ENCODE measurements at places on chromosomes 4 and X. TPM values are rescaled to one million over a fixed set of nuclear protein-coding genes. Genes with fewer than 3 reads are reported as not detected.
A peak's percentile ranks its signal among the peaks of the same experiment; 100 is the strongest.

DNA sequence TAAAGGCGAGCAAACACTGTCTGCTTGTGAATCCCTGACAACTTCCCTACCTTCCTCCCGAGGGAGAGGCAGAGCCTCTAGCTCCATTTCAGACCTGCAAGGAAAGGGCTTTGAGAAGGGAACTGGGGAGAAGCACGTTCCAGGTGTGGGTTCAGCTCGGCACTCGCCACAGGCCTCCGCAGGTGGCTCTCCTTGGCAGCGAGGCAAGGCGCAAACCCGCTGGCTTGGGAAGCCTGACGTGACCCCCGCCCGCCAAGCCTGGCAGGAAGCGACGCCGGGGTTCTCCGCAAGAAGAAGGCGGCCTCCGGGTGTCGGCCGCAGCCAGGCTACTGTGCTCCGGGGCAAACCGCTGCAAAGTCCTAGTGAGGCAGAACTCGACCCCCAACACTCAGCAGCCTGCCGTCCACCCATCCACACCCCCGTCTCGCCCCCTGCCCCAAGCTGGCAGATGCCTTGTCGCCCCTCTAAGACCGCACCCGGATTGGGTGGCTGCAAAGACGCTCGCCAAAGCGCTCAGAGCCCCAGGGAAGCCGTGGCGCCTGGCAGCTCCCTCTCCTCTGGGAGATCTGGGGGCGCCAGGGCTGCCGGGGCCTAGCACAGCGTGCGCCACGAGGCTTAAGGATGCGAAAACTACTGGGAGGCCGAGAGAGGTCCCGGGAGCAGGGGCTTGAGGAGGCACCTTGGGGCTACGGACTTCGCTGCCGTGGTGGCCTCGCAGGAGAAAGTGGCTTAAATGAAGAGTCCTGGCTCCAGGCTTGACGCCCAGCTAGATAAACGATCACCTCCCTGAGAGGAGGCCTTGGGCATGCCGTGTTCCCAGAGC is 21.8 kb downstream of the NKX3-2 start:
- H3K27me3 ChIP-seq = peaks cover 72% of the 10 kb centered on the region
- H3K4me3 ChIP-seq = no peak overlapping the region
- DNase-seq = no peak
- H3K27ac ChIP-seq = no peak overlapping the region
- no peaks in the 10 kb centered on the region for H3K4me1 ChIP-seq

GRCh38 chrX:34503119-34503518 is 154.0 kb downstream of the TMEM47 start:
- DNase-seq = no peak
- no peaks in the 10 kb centered on the region for H3K27me3 ChIP-seq
- H3K4me3 ChIP-seq = no peak overlapping the region
- no peak overlapping the region for H3K27ac ChIP-seq
- no peaks in the 10 kb centered on the region for H3K4me1 ChIP-seq

- H3K36me3 ChIP-seq = peaks cover 16% of the 10 kb centered on the region
- H3K27ac ChIP-seq = peak overlapping the region; percentile 96
- H3K4me1 ChIP-seq = peaks cover 28% of the 10 kb centered on the region
- no peaks in the 10 kb centered on the region for H3K27me3 ChIP-seq
- peak overlapping the region; percentile 93 for H3K4me3 ChIP-seq
These were observed 600 bp downstream of the BEX4 start for GRCh38 chrX:103215425-103215991.

- no peak overlapping the region for H3K27ac ChIP-seq
- no peak overlapping the region for H3K4me3 ChIP-seq
- H3K36me3 ChIP-seq = no peaks in the 10 kb centered on the region
- H3K27me3 ChIP-seq = no peaks in the 10 kb centered on the region
- H3K4me1 ChIP-seq = peaks cover 3% of the 10 kb centered on the region
- DNase-seq = peak; percentile 18
These were observed 1826.0 kb downstream of the STIM2 start for GRCh38 chr4:28686618-28687017.

DNA sequence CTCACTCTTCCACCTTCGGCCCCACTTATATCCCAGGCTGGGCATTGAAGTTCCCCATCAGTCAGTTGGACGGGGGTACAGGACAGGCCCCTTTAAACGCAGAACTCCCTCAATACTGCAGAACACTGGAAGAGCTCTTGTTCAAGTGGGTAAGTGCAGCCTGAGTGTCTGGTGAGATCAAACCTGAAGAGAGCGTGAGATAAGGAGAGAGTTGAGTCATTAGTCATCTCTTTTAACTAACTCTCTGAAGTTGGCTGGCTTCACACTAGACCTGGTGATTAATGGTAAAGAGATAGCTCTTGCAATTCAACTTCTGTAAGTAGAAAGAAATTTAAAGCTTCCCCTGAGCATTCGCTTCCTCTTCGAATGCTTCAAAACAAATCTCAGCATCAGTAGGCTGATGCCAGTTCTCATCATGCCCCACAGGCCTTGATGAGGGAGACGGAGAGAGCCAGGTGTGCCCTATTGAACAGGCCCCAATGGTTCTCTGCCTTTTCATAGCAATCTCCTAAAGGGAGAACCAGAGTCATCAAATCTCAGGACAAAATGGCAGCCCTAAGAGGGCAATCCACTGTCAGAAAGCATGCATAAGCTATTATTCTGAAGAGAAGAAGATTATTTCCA is 41.0 kb upstream of the JADE1 start:
- DNase-seq = no peak
- H3K4me3 ChIP-seq = no peak overlapping the region
- peaks cover 6% of the 10 kb centered on the region for H3K4me1 ChIP-seq
- no peak overlapping the region for H3K27ac ChIP-seq

DNA sequence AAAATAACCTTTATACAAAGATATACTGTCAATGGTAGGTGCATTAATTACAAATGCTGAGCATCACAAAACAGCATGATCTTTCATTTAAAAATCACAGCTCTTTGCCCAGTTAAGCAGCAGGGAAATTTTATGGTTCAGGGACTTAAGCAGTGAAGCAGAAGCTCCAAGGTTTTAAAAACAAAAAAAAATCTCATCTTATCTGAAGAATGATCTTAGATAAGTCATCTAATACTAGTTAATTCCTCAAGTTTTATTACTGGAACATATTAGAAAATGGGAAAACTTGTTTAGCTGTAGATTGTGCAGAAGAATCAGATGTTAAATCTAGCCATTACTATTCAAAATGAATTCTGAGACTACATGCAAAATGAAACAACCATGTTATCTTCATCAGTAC is 289.9 kb downstream of the GASK1B start:
- no peaks in the 10 kb centered on the region for H3K27me3 ChIP-seq
- DNase-seq = no peak
- no peak overlapping the region for H3K27ac ChIP-seq

DNA sequence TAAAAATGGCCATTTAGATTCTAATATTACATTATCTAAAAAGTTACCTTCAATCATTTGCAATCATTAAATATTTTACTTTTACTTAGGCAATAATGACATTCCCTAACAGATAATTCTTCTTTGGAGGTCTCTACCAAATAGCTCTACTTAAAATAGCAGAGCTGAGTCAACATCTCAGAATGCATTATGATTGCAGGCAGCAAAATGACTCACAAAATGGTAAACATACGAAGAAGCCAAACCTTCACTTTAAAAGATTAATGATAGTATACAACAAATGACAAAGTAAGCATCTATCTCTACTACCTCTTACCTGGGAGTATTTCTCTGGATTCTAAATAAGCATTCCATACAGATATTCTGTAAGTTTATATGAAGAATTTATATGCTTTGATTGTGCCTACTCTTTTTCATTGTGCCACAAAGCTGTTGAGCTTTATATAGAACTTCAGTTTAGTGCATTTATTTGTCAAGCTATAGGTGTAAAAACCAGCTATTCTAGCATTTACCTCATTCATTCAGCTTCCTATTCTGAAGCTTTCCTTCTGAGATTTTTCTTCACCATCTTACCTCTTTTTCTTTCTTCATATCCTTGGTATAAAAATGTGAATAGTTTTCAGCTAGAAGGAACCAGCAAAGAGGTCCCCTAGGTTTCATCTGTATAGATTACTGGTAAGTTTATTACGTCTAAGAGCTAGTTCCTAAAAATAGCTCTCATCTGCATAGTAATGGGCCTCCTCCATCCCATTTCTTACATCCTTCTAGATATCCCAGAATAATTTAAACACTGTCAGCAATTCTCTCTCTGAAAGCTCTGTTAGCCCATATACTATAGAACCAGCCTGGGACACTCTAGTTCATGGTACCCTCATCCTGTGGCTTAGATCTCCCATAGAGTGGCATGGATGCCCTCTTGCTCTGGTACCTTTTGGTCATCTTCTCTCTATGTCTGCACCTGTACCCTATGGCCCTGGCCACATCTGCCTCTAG is 17.2 kb upstream of the SPCS3 start:
- H3K36me3 ChIP-seq = no peaks in the 10 kb centered on the region
- H3K4me3 ChIP-seq = no peak overlapping the region
- H3K27ac ChIP-seq = no peak overlapping the region
- no peaks in the 10 kb centered on the region for H3K4me1 ChIP-seq

The SHROOM2 gene
- 10.3 TPM for total RNA-seq

The FAM184B gene
- 0.16 TPM for total RNA-seq

- H3K27ac ChIP-seq = no peak overlapping the region
- no peaks in the 10 kb centered on the region for H3K27me3 ChIP-seq
- DNase-seq = no peak
- no peak overlapping the region for H3K4me3 ChIP-seq
- H3K36me3 ChIP-seq = no peaks in the 10 kb centered on the region
These were observed 117.4 kb upstream of the MAB21L2 start for GRCh38 chr4:150464523-150464922.

DNA sequence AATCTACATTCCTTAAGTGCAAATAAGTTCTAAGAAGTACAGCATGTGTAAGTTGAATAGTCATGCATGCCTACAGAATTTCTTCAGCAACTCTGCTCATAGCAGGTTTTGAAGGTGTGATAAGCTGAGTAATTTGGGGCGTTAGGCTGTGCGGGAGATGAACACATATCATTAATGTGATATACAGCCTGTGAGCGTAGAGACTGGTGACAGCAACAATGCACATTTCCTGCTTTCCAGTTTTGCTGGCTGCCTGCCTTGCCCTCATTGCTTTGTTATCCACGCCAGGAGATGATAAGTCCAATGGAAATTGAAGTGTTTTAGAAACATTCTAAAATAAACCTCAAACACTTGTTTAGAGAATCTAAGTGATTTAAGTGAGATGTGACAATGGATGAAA is 1709.4 kb downstream of the ARAP2 start:
- H3K36me3 ChIP-seq = no peaks in the 10 kb centered on the region
- no peak overlapping the region for H3K27ac ChIP-seq
- H3K27me3 ChIP-seq = no peaks in the 10 kb centered on the region

The TLR10 gene
- not detected for total RNA-seq

DNA sequence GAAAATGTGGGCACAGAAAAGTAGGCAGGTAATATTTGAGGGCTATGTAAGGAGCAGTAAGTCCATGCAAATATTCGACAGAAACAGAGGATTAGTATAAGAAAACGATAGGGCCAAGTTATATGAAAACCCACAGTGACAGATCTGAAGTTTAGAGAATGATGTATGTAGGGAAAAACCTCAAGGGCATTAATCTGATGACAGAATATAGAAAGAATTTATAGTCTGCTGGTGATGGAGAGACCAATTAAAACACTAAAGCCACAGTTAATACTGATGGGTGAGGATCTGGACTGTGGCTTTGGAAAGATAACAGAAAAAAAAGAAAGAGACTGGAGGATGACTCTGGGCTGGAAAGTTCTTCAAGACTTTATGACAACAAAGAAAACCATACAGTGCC is 169.7 kb downstream of the PALLD start:
- no peaks in the 10 kb centered on the region for H3K36me3 ChIP-seq
- H3K4me3 ChIP-seq = no peak overlapping the region
- no peaks in the 10 kb centered on the region for H3K27me3 ChIP-seq
- peak overlapping the region; percentile 3 for H3K27ac ChIP-seq

GRCh38 chrX:48071064-48071985 is at the start of gene ZNF630:
Gene ZNF630, minus strand, starts transcription at chrX:48071640. Its CDS starts 4,754 bp downstream, at chrX:48066886.
- peaks cover 15% of the 10 kb centered on the region for H3K4me1 ChIP-seq
- peaks cover 10% of the 10 kb centered on the region for H3K36me3 ChIP-seq
- H3K27me3 ChIP-seq = no peaks in the 10 kb centered on the region
- peak within 1 kb of the TSS; percentile 97 for H3K4me3 ChIP-seq
- peak within 1 kb of the TSS; percentile 97 for H3K27ac ChIP-seq

The CTAG1A gene
- total RNA-seq = not detected

The WNK3 gene
- total RNA-seq = 30.7 TPM

GRCh38 chr4:166622425-166622977 is 611.8 kb downstream of the SPOCK3 start:
- H3K27me3 ChIP-seq = no peaks in the 10 kb centered on the region
- no peaks in the 10 kb centered on the region for H3K36me3 ChIP-seq
- H3K4me3 ChIP-seq = no peak overlapping the region
- DNase-seq = no peak

The GAGE1 gene
- total RNA-seq = not detected

- H3K4me1 ChIP-seq = peaks cover 44% of the 10 kb centered on the region
- H3K27me3 ChIP-seq = no peaks in the 10 kb centered on the region
- H3K4me3 ChIP-seq = no peak overlapping the region
- H3K36me3 ChIP-seq = no peaks in the 10 kb centered on the region
These were observed 245.8 kb downstream of the ADAMTS3 start for GRCh38 chr4:72323227-72323626.

- peaks cover 2% of the 10 kb centered on the region for H3K27me3 ChIP-seq
- no peak overlapping the region for H3K4me3 ChIP-seq
- no peak overlapping the region for H3K27ac ChIP-seq
- H3K4me1 ChIP-seq = no peaks in the 10 kb centered on the region
- H3K36me3 ChIP-seq = peaks cover 5% of the 10 kb centered on the region
These were observed 18.1 kb downstream of the PPP1R2C start for GRCh38 chrX:42759881-42760280.

- peaks cover 6% of the 10 kb centered on the region for H3K4me1 ChIP-seq
- no peak overlapping the region for H3K4me3 ChIP-seq
- no peaks in the 10 kb centered on the region for H3K36me3 ChIP-seq
- DNase-seq = no peak
- H3K27me3 ChIP-seq = no peaks in the 10 kb centered on the region
These were observed 428.6 kb downstream of the DTHD1 start for GRCh38 chr4:36709991-36710390.

DNA sequence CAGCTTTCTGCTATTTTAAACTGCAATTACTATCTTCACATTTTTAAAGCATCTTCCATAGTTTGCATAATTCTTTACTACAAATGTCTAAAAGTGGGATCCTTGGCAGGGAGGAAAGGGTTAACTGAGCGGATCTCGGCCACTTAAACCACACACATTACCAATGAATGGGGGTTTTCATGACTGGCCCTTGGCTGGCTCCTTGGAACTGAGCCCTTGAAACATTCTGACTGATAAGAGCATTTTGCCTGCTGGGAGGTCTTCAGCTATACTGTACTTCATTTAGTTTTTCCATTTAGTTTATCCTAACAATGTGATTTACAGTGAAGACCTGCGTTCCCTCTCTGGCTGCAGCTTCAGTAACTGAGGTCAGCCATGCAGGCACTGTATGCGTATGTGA is 31.7 kb upstream of the MFAP3L start:
- no peaks in the 10 kb centered on the region for H3K27me3 ChIP-seq
- DNase-seq = no peak
- H3K4me1 ChIP-seq = no peaks in the 10 kb centered on the region
- H3K36me3 ChIP-seq = peaks cover 5% of the 10 kb centered on the region
